ENCODE measurements at places on chromosomes 1 and 21.

DNA sequence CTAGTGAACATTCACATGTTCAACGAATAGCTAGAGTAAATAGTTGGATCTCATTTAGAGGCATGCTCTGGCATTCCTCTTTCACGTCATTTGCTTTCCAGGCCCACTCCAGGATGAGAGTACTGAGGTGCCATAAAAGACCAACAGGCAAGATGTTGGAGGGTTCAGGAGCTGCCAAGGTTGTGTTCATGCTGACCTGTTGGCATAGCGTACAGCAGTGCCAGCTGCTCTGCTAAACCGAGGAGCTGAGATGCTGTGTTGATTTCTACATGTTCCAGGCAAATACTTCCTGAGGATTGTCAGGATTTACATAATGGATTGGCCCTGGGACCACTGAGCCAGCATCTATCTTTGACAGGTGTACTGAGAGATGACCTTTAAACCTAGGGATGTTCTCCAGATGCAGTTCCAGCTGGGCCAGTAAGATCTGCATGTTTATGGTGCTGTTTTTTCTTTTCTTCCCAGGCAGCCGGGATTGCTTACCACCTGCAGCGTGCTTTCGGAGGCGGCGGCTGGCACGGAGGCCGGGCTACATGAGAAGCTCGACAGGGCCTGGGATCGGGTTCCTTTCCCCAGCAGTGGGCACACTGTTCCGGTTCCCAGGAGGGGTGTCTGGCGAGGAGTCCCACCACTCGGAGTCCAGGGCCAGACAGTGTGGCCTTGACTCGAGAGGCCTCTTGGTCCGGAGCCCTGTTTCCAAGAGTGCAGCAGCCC, 66.9 kb downstream of the DISC1 start:
- no peak for DNase-seq

GRCh38 chr1:79708646-79709265, 702.2 kb upstream of the ADGRL4 start:
- no peak for DNase-seq

GRCh38 chr1:148362216-148362611, 120.9 kb downstream of the PPIAL4G start:
- DNase-seq, result no peak

GRCh38 chr1:29179641-29180184, 2.0 kb downstream of the SRSF4 start:
- DNase-seq, result no peak

GRCh38 chr1:28830814-28831213, 18.8 kb downstream of the OPRD1 start:
- no peak for DNase-seq

DNA sequence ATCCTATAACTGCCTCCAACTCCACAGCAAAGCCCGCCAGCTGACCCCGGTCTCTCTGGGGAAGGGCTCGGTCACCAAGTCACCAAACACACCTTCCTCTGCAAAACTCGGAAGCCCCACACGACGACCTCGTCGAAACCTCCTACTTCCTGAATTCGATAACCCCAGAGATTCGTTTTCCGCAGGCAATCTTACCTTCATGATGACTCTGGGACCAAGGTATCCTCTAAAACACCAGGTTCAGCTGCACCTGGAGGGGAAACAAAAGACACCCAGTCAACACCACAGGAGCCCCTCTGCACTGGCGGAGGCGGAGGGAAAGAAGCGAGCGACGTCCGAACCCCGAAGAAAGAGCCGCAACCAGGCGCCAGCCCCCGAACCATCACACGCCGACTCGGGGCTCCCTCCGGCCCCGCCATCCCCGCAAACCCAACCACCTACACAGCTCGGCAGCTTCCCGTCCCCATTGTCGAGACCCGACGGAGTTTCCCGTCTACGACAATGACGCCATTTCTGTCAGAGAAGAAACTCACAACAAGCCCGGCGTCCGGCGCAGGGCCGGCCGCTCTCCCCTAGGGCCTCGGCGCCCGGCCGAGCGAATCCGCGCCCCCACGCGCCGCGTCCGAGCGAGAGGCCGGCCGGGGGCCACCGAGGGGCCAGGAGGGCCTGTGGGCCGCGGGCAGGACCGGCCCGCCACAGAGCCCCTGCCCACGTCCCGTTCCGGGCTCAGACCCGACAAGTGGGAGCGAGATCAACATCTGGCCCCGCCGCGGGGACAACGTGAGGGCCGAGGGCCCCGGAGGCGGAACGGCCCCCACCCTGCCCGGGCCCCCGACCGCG, 1.0 kb downstream of the ARID4B start:
- DNase-seq, result no peak
